NCI-H510A treated with DMSO at 0.1 percent for 48 hours (cell line): ENCODE measurements at places on chromosomes 1 and 21.

DNA sequence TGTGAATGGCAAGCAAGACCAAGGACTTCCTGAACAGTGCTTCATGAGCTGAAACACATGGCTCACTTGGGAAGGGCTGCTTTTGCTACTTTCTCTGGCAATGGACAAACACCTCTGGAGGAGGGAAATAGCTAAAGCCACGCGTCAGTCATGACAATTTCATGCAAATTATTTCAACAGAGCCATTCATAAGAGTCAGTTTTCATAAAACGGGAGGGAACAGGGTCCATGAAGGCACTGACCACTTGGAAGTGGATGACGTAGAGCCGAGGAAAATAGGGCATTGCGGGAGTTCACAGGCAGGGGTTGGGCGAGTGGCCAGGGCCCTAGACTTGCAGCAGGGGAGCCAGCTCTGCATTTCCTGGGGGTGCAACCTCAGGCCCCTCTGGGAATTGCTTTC is 43.9 kb downstream of the SDC3 start:
- DNase-seq, result no peak

DNA sequence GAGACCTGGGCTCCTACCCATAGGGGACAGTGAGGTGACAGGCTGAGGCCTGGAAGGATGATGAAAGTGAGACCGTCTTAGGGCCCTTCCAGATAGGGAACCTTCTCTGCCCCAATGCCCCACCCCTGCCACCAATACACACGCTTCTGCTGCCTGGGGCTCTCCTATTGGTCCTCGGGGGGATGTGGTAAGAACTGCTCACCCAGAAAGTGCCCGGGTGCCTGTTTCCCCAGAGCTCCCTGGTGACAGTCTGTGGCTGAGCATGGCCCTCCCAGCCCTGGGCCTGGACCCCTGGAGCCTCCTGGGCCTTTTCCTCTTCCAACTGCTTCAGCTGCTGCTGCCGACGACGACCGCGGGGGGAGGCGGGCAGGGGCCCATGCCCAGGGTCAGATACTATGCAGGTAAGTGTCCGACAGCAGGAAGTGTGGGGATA is 948 bp downstream of the SEMA4A start:
- no peak for DNase-seq

- peak; percentile 97 for DNase-seq
These were observed 5.4 kb downstream of the PLA2G2E start for GRCh38 chr1:19918057-19918456.

- DNase-seq, result no peak
These were observed 34.9 kb upstream of the LYPLAL1 start for GRCh38 chr1:219138747-219139146.

GRCh38 chr1:69862906-69863305 is 295.2 kb downstream of the LRRC7 start:
- DNase-seq, result no peak

DNA sequence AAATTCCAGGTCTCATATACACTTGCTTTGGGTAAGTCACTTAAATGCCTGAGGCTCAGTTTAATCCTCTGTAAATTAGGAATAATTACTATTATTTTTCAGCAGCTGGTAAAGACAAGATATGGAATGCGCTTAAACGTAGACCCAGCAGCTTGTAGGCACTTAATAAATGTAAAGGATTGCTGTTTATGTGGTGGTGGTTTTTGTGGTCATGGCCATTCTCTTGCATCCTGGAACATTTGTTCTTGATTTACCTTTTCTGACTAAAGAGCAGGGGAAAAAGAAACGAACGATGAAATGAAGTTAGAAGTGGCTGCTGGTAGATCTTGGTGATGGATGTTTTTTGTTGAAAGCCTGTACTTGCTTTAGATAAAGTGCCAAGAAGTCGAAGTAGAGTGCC is 195.0 kb upstream of the FOXD3 start:
- DNase-seq, result no peak

DNA sequence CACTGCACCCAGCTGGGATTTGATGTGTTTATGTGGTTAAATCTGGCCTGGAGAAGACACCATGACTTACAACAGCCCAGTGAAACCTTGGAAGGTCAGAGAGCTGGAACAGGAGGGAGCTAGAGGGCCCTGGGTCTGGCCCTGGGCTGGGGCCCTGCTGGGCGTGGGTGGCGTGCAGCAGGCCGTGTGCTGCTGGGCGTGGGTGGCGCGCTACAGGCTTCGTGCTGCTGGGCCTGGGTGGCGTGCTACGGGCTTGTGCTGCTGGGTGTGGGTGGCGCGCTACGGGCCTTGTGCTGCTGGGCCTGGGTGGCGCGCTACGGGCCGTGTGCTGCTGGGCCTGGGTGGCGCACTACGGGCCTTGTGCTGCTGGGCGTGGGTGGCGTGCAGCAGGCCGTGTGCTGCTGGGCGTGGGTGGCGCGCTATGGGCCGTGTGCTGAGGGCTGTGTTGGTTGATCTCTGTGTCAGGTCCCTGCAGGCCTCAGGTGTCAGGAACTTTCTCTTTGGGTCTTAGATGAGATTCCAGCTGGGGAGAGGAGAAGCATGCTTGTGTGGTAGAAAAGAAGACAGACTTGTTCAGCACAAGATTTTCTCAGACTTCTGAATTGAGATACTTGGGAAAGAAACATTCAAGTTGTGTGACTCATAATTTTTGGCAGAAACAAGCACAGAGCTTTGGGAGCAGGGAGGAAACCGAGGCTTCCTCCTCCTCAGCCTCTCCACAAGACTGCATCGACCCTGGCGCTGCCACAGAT is 66.0 kb downstream of the COL18A1 start:
- DNase-seq, result no peak

DNA sequence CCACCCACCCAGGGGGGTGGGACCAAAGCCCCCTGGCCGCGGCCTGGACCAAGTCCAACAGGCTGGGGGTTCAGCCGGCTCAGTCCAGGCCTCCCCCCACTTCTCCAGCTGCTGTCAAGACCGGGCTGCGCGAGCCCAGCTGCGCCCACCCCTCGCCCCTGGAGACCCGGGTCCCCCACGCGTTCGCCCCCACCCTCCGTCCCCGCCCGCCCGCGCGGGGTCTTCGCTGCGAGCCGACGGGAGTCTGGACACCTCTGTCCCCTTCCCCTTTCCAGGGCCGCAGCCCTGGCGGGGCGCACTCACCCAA is 253 bp downstream of the RAP1GAP start:
- no peak for DNase-seq

DNA sequence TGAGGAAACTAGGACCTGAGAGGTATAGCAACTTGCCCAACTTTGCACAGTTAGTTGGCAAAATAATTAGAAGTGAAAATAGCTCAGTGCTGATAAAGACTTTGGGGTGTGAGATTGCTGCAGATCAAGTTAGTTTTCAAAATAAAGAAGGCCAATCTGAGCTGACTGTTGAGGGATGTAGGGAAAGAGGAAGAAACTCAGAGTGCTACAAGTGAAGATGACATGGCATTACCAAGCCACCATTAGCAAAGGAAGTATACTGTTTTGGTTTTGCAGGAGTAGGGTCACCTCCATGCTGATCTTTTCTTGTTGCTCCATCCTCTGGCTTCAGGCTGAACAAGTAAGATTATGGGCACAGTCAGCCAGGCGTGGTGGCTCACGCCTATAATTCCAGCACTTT is 78.7 kb upstream of the ADAM30 start:
- no peak for DNase-seq

GRCh38 chr1:222224636-222225315 is 323.1 kb downstream of the HHIPL2 start:
- DNase-seq, result no peak

DNA sequence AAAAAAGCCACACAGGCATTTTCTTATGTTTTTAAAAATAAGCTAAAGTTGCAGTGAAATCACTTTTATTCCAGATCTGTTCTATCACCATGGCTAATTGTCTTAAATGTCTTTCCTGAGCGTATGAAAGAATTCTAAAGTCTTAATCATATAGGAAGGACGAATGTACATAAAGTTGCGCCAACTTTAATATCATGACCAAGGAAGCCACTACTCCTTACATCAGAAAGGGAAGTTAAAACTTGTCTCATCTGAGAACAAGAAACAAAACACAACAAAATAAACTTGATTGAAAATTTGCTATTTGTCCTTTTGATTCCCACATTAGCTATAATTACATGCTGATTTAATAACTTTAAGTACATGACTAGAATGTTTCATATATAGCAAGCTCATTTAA is 26.5 kb downstream of the CNIH4 start:
- DNase-seq, result no peak

DNA sequence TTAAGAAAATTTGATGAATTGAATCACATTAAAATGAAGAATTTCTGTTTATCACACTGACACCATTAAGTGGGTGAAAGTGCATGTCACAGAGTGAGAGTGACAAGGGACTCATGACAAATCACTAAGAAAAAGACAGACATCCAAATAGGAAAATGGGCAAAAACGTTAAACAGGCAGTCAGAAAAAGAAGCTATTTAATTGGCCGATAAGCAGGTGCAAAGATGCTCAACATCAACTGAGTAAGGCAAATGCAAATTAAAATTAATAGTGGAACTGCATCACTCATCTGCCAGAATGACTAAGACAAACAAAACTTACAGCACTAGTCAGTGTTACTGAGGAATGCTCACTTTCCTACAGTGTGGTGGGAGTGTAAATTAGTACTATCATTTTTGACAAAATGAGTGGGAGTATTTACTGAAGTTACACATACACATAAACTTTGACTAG is 39.2 kb upstream of the RUNX1 start:
- DNase-seq, result no peak

- DNase-seq, result peak; percentile 16
These were observed 15.4 kb downstream of the ZNHIT6 start for GRCh38 chr1:85692730-85693314.

DNA sequence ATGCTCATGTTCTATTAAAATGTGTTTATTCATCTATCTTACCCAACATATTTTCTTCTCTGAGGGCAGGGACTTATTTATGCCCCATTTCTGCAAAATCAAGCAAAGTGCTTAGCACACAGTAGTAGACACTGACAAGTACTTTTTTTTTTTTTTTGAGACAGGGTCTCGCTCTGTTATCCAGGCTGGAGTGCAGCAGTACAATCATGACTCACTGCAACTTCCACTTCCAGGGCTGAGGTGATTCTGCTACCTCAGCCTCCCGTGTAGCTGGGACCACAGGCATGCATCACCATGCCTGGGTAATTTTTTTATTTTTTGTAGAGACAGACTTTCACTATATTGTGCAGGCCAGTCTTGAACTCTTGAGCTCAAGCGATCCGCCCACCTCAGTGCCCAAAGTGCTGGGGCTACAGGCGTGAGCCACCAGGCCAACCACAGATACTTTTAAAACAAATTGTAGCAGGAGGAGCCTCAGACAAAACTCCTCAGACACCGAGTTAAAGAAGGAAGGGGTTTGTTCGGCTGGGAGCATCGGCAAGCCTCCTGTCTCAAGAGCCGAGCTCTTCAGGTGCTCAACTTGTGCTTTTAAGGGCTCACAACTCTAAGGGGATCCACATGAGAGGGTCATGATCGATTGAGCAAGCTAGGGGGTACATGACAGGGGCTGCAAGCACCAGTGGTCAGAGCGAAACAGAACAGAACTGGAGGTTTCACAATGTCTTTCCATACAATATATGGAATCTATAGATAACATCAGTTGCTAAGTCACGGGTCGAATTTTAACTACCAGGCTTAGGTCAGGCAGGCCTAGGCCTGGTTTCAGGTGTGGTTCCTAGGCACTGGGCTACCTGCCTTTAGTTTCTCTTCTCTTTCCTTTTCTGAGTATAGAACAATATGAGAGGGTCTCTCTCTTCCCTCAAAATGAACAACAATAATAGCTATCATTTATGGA is 5.7 kb upstream of the TMEM167B start:
- DNase-seq, result no peak

DNA sequence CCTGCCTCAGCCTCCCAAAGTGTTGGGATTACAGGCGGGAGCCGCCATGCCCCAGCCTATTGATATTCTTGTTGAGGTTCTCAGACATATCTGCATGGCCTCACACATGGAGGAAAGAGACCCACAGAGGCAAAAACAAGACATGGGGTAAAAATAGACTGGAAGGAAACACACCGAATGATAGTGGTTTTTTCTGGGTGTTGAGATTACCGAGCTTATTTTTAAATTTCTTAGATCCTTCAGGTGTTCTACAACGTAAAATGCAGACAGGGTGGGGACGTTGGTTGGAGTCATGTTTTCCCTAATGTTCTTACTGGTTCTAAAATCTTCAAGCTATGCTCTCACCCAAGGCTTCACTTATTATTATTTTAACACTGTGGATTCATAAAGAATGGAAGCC is 23.9 kb upstream of the RUNX3 start:
- no peak for DNase-seq

- no peak for DNase-seq
These were observed 38.3 kb downstream of the PHC2 start for GRCh38 chr1:33392639-33393038.

DNA sequence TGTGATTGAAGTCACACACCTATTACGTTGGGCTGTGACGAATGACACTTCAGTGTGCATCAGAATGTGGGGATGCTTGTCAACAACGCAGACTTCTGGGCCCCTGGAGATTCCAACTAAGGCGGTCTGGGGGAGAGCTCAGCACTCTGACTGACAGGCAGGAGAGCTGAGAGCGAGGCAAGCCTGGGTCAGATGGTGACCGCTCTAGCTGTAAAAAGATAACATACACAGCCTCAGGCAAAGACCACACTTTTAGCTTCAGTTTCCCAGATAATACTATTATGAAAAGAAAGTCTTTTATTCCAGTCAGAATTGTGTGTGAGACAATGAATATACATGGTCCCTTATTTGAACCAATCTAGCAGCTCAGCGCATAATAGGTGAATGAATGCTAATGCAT is 25.4 kb downstream of the EDARADD start:
- DNase-seq, result no peak

DNA sequence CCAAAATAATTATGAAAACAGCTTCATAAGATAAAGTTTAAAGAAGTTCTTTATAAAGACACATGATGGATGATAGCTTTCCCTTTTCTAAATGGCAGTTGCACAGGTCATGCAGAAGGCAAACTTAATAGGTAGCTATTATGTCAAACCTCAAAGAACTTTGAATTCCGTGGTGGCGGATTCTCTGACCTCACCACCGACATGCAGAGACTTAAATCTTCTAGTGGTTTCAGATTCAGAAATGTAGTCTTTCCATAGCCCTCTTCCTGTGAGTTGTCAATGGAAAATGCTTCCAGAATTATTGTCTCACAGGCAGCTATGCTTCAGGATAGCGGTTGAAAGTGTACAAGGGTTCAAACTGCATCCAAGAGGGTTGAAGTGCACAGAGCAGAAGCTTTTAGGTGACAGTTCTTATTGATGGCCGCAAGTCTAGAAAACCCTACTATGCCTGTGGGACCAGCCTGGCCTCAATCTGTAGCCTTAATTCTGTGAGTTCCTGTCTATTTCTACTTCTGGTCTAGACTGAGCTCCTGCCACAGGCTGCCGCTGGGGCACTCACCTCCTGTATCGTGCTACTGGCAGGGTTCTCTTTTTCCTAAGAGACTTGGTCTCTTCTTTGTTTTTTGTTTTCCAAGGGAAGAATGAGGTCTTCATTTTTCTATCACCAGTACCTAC is 117.0 kb upstream of the ERRFI1 start:
- DNase-seq, result no peak

- DNase-seq, result peak; percentile 85
These were observed 7.1 kb downstream of the HPCA start for GRCh38 chr1:32893198-32894018.

- no peak for DNase-seq
These were observed 11.1 kb upstream of the RCC1 start for GRCh38 chr1:28494737-28495136.
